ENCODE measurements at places on chromosomes 11 and 22.

DNA sequence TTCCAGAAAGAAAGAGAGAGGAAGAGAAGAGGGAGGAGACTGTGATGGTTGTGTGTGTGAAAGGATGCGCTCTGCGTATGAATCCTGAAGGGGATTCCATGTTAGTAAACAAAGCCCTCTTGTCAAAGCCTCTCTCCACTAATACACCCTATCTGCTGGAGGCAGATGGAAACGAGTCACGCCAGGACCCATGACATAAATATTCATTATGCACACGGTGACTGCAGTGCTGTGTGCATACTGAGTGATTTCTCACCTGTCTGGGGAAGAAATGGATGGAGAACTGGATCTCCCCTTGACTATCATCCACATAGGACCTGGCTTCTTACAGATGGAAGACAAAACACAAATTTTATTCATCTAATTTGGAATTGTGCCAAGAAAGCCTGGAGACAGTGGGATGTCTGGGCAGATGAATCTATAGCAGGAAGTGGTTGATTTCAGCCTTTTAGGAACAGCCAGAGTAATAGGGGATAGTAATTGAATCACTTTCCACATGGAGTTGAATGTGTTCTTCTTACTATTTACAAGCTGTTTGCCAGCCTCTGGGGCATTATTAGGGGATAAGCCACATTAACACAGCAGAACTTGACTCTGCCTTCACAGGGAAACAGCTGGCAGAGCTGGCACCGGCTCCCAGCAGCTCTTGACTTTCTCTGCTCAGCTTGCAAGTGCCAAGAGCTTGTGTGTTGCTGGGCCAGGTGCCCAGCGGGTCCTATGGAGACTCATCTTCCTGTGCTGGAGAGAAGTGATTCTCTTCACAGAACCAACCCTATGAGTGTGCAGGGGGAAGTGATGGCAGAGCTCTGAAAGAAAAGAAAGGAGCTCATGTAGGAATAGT is 9.0 kb downstream of the MTNR1B start:
- DNase-seq, result no peak

- no peak for DNase-seq
Measured at GRCh38 chr11:134908583-134908982, 496.5 kb upstream of the B3GAT1 start.

DNA sequence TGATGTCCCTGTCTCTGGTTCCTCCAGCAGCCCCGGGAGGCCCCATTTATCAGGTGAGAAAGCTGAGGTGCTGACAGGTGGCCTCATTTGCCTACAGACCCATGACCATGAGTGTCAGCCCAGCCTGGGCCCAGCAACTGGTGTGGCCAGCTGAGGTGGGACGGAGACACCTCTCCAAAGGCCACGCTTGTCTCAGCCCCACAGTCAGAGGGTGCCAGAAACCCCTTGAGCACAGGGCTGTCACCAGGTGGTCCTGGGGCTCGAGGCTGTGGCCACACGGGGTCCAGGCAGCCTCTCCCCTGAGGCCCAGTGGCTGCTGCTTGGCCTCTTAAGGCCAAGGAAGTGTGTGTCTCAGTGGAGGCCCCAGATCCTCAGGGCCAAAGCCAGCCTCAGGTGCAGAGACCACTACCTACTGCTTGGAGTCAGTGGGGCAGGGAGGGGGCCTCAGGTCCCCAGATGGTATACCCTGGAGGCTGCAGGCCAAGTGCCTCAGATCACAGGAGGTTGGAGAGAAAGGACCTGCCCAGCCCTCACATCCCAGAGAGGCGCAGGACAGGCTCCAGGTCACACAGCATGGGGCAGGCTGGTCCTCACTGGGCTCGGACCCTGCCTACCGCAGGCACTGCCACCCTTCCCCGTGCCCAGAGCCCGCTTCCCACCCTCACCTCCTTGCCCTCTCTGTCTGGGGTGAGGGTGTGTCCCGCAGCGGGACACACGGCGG is 11.4 kb downstream of the RAB3IL1 start:
- DNase-seq, result no peak

DNA sequence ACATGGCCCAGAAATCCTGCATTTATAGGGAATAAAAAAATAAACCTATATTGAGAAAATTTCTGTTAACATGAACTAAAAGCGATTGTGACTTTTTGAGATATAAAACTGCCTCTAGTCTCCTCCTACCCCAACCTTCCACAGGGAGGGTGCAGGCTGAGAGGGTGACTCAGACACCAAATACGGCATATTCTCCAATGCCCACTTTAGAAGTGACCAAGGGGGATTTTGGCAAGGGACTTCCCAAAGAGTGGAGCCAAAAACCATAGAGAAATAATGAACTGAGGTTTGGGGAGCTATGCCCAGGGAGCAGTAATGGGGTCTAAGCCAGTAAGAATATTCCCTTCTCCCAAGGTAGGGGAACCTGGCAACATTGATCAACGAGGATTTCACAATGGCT is 124.9 kb upstream of the ZC3H12C start:
- no peak for DNase-seq

DNA sequence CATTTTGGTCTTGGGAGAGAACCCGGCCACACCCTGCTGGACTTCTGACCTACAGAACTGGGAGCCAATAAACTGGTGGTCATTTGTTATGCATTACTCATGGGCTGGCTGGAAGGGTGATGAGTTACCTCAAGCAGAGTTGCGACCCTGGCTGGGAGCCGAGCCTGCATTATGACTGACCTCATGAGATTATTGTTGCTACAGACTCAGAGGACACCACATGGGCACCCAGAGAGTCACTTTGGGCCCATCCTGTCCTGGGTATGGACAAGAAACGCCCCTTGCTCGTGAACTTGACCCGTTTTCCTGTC is 531.7 kb downstream of the TBC1D22A start:
- no peak for DNase-seq

GRCh38 chr11:36296884-36297543 is 926 bp downstream of the PRR5L start:
- peak; percentile 77 for DNase-seq

- DNase-seq, result no peak
Measured at GRCh38 chr11:106309070-106309684, 231.7 kb downstream of the AASDHPPT start.

DNA sequence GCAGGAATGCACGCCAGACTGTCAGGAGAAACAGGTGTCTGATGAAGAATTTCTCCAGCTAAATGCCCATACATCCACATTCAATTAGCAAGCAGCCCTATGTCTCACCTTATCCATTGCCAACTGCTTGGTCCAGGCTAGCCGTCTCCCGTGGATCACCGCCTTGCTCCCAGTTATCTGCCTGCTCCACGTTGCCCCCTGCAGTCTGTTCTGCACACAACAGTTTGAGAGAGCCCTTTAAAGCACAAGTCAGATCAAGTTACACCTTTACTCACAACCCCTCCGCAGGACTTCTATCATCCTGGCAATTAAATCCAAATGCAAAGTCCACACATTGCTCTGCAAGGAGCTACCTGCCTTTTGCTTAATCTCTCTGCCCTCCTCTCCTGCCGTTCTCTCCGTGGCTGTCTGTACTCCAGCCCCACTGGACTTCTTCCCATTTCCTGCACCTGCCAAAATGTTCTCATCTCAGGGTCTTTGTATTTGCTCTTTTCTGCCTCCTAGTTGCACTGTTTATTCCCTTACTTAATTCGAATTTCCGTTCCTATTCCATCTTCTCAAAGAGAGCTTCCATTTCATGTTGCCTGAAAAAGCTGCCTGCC is 185.3 kb upstream of the LARGE1 start:
- DNase-seq, result peak; percentile 11

DNA sequence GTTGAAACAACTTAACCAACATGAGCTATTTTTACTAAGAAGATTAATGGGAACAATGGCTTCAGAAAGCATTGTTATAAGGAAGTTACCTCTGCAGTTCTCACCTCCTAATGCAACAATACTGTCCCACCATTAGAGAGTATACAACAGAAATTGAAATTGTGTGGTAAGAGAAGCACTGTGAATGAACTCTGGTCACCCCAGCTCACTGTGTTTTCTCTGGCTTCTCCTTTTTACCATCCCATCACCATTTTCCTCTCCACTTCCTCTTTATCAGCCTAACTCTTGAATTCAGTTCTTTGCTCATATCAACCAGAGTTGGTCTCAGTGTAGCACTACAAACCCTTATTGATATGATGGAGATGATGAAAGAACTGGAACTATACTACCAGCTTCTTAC is 138.0 kb upstream of the POU2AF2 start:
- peak; percentile 64 for DNase-seq

DNA sequence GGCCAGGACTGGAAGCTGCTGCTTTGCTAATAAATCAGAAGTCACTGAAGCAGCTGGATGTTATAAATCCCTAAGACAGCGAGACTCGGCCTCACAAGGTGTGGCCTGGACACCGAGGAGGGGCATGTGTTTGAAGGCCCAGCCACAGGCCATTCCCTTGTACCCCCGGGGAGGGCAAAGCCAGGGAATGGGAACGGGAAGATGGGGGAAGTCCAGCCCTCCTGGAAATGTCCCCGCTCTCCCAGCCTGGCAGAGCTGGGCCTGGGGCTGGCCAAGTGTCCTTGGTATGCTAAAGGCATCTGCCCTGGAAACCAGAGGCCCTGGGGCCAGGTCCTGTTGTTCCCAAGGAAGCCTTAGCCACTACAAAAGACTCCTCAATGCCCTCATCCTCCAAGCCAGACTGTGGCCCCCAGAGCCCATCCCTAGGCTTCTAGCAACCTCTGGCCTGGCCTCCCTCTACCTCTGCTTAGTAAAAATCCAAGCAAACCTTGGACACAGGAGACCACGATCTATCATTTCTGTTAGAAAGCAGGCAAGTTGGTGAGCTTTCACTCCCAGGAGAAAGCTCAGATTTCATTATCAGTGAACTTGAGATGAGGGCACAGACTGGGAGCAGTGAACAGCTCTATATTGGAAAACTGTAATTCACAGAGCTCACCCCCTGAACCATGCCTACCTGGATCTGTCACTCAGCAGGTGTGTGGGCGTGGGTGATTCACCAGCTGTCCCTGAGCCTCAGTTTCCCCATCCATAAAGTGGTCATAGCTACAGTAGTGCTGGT is 11.0 kb downstream of the CHST1 start:
- DNase-seq, result no peak
